ENCODE measurements at places on chromosomes 3 and 15.

- no peak for DNase-seq
Observed at GRCh38 chr15:91007266-91007665, 12.9 kb upstream of the PRC1 start.

DNA sequence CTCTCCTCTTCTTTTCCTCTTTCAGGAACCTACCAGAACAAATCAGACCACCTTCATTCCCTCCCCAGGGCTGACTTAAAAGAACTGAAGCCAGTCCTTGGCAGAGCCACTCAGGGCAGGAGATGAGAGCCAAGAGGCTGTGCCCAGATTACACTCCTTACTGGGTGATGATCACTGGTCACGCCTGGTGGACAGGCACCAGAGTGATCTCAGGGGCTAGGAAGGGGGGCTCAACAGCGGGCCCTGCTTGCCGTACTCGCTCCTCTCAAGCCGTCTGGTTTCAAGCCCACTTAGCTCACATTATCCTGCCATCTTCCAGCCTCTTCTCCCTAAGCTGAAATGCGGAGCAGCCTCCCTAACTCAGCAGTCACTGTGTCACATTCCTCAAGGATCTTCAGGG is 1.7 kb upstream of the FAH start:
- no peak for DNase-seq

GRCh38 chr3:146159616-146160320 is 1.2 kb downstream of the PLOD2 start:
- DNase-seq = no peak

GRCh38 chr15:90210593-90210992 is 9.5 kb downstream of the SEMA4B start:
- DNase-seq = no peak

- peak; percentile 79 for DNase-seq
Observed at GRCh38 chr3:133568294-133569014, 5.0 kb upstream of the CDV3 start.

- DNase-seq = no peak
Observed at GRCh38 chr3:143413372-143413771, 293.8 kb downstream of the CHST2 start.

DNA sequence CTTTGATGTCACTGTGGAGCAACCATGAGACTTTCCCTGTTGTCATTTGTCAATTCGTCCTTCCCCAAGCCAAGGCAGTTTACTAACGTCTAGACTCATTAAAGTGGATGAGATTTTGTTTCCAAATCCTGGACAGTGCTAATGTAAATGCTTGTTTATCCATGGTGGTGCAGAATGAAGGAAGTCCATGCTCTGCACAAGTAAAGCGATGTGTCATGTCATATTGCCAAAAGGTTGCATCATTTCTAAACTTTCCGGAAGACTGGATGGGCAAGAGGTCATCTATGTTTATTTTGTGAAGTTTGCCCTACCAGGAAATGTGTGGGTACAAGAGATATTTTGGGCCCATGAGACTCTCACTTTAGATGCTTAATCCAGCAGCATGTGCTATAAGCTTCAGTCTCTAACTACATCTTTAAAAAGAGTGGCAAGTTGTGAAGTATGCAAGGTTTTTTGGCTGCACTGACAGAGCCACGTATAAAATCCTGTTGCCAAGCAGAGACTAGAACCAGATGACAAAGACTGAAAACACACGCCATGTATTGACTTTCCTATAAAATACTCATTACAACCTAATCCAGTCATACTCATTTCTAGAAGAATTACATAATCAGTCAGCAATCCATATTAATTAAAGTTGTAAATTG is 72.1 kb upstream of the FNDC3B start:
- DNase-seq = no peak

DNA sequence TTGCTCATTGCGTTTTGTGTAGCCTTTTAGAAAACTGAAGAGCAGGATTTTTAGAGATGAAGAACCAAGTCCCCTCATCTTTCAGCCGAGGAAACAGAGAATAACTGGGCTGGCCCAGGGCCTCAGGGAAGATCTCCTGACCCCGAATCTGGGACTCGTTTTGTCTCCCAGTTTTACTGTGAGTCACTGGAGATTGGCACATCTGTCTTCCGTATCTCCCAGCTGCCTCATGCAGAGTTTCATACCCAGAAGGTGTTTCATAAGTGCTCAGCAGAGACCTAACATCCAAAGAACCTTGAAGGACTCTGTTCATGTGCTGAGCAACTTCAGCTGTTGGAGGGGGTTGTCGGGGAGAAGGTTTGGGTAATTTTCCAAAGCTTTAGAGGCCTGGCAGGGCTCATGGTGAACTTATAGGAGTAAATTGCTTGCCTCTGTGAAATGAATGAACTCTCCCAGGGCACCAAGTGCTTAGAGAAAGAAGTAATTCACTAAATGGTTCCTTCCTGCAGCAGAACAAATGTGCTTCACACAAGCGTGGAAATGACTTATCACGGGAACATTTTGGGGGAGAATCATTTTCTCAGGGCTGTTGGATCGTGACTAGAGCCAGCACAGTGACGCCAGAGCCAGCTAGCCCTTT is 121.4 kb downstream of the FAM43A start:
- no peak for DNase-seq

GRCh38 chr15:42364529-42364928 is 5.2 kb downstream of the CAPN3 start:
- DNase-seq = no peak

DNA sequence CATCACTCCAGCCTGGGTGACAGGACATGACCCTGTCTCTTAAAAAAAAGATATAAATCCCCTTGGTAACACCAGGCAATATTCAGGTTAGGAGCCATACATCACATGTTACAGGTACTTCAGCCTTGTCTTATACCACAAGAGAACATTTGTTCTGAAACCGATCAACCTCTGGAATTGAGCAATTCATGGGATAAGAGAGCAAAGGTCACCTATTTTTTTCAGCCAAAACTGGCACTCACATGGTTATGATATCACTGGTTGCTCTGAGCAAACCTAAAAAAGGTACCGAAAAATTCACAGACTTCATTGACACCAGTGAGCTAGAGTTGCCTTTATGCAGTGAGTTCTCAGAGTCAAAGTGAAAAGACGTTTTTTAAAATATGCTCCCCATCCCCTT is 9.1 kb downstream of the SPICE1 start:
- DNase-seq = no peak

DNA sequence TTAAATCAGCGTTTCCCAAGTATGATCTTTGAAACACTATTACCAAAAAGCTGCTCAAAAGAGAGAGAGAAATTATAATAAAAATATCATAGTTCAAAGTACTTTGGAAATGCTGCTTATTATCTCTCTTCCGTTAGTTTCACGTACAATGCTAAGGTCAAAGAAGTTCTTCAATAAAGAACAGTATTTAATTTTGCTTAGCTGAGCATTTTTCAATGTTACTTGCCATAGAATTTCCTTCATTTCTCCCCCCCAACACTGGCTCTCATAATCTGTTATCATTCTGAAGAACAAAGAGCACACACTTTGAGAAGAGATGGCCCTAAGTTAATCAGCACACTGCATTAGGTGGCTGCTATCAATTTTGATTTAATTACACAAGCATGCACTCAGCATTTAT is 840.8 kb upstream of the CFAP20DC start:
- DNase-seq = no peak

GRCh38 chr3:77137559-77137958 is 97.7 kb downstream of the ROBO2 start:
- no peak for DNase-seq

GRCh38 chr3:127264292-127264691 is 23.6 kb downstream of the PRR20G start:
- DNase-seq = no peak

DNA sequence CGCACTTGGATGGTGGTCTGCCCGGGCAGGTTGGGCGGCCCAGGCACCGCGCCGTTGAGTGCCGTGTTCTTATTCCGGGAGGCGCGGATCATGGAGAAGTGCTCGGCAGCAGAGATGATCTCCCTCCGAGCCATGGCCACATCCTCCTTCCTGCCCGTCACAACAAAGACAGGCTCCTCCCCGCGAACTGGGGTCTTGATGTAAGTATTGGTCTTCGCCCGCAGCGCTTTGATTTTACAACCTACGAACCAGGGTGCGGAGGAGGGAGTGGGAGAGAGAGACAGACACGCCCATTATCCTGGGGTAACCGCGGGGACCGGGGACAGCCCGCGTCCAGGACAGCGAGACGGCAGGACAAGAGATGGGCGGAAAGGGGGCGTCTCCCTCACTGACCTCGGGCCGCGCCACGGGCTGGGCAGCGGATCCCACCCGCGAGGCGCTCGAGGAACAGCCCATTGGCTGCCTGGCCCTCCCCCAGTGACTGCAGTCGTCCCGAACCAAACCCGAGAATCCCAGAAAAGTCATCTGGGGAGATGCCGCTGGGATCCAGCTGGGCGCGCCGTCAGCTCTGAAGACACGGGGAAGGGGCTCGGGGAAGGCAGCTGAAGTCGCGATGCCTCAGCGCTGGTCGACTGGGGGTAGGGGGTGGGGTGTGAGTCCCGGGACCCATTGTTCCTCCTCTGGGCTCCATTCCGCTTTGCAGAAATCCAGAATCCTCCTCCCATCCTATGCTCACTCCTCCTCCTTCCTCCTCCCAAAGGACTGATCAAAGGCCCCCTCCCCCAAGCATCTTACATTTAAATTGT is 1.2 kb downstream of the MEX3B start:
- DNase-seq = peak; percentile 24

GRCh38 chr3:143753456-143753855 is 94.8 kb downstream of the SLC9A9 start:
- DNase-seq = no peak

DNA sequence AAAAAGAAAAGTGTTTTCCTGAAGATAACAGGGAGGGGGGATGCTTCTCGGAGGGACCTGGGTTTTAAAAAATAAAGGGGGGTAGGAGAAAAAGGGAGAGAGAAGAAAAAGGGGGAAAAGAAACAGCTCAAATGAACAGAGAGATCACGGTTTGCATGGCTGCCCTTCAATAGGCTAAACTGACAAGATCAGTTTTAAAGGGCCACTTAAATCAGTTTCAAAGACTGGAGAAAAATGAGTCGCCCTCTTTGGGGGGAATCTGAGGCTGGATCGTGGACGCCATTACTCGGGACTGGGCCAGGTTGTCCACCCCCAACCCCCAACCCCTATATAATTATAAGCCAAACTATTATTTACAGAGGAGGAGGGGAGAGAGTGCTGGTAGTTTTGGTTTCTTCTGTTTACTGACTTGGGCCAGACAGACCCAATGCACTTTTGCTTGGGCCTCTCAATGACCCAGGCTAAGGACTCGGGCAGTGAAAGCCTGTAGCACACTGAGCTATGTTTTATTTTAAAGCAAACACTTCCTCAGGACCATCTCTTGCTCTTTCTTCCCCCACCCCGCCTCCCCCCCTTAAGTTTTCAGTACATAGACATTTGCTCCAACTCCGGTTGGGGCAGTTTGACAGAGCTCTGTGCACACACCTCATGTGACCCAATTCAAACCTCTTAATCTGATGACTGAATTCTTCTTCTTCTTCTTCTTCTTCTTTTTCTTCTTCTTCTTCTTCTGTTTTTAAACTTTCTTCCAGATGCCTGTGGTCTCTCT is 6.3 kb downstream of the NR2F2 start:
- no peak for DNase-seq

DNA sequence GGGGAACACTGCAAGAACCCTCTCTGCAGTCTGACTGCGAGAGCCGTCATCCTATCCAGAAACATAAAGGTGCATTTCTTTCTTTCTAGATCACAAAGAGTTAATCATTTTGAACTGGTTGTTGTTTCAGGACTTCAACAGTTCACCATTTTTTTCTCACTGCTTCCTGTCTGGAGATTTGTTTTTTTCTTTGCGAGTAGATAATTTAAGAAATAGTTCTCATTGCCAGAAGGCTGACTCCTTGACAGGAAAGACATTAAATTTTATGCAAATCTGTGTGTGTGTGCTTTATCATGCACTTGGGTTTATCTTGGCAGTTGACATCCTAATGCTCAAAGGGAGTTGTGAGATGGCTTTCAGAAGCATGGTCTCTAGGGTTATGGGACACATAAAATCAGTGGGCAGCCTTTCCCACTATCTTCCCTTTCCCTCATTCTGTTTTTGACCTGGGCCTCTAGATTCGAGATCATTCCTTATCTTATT is 123.5 kb upstream of the TBL1XR1 start:
- no peak for DNase-seq

DNA sequence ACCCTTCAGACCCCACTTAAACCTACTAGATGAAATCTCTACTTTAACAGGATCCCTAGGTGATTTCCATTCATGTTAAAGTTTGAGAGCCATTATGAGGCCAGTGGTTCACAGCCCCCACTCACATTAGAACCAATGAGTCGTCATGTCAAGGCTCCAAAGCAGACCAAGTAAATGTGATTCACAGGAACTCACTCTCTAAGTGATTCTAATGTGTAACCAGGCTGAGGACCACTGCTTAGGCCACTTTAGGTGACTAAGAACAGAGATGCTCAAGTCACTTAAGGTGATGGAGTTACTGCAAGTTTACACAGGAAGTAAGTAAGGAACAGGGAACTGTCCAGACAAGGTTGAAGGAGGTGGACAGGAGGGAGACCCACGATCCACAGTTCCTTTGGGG is 7.7 kb downstream of the GALNT15 start:
- DNase-seq = no peak

DNA sequence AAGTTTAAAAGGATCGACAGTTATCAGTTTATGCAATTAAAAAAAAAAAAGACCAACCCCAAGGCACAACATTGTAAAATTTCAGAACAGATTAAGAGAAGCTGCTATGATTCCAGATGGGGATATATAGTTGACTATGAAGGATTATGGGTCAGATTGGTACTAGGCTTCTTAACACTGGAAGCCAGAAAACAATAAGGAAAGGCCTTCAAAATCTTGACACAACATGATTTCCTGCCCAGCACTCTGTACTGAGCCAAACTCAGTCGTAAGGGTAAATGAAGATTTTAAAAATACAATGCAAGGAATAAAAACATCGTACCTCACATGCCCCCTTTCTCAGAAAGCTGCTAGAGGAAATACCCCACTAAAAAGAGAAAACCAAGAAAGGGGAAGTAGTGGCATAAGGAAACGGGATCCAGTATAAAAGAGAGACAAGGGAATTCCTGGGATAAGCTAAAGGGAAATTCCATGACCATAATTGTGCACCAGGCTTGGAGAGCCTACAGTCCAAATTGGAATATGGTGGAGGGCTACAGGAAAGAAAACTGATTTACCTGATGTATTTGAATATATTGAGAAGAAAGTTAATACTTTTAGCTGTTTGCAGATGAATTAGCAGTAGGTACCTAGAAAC is 27.9 kb downstream of the PIAS1 start:
- no peak for DNase-seq

GRCh38 chr3:72288955-72289691 is 504.2 kb upstream of the PROK2 start:
- DNase-seq = peak; percentile 40

GRCh38 chr15:100862162-100862561 is 17.5 kb upstream of the ALDH1A3 start:
- DNase-seq = no peak

DNA sequence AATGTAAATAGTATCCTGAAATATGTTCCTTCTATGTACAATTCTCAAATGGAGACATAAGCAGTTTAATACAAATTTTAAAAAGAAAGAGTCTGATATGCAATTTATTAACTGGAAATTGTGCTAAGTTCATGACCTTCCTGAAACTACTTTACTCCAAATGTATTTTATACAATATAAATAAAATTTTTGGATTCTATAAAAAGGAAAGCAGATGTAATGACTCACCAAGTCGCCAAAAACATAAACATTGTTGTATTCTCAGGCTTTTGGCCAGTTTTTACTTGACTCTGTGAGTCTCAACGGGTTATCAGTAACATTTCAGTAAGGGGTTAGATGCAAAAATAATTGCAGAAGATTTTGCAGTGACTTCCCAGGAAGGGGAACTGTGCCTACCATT is 948.2 kb downstream of the EPHA3 start:
- DNase-seq = no peak

- peak; percentile 43 for DNase-seq
Observed at GRCh38 chr3:57805674-57806073, 49.6 kb downstream of the SLMAP start.

GRCh38 chr15:62625429-62626033 is 417.0 kb upstream of the TPM1 start:
- DNase-seq = no peak

All from non-pigmented ciliary epithelial cell (primary cell).